Activated CD4-positive, CD25-positive, alpha-beta regulatory T cell (primary cell): ENCODE measurements at places on chromosomes 4 and X.

DNA sequence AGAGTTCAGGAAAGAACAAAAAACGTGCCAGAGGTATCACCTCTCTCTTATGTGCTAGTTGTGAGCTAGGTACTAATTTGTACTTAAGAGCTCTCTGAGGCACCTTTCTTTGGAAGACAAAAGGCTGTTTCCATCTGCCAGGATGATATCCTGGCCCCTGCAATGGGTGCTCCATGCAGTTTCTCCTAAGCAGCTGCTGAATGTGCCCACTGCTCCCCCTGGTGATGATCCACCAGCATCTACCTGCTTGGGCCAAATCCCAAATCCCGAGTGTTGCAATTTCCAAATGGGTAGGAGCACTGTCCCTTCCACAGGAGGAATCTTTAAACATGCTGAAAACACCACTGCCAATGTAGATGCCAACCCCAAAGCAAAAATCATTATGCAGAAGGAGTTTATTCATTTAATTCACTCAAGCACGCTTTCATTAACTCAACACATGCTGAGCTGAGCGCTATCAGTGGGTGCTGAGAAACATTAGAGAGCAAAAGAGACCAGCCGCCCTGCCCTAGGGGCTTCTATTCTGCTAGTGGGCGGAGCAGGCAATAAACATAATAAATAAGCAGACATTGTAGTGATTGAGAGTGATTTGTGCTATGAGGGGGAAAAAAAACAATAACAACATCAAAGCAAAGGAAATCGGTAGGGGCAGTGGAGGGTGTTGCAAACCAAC lies 69.6 kb upstream of the C4orf50 start:
- no peak for DNase-seq

GRCh38 chr4:36325499-36325898 lies 44.1 kb downstream of the DTHD1 start:
- no peak for DNase-seq

GRCh38 chr4:38242822-38243387 lies 282.7 kb downstream of the PTTG2 start:
- no peak for DNase-seq

DNA sequence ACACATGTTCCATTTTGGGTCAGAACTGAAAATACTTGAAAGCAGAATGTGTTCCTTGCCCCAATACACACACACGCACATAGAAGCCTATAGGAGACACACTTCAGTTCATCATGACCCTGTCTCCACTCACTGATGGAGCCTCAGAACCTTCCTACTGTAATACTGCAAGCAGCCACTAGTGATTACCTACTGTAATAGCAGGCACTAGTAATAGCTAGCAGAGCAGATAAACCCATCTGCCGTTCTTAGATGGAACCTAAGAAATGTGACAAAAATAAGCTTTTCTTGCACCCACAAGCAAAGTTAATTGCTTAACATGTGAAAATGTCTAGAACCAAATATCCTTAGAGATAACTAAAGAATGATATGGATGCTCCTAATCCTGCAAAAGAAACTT lies 13.6 kb downstream of the AMTN start:
- no peak for DNase-seq

DNA sequence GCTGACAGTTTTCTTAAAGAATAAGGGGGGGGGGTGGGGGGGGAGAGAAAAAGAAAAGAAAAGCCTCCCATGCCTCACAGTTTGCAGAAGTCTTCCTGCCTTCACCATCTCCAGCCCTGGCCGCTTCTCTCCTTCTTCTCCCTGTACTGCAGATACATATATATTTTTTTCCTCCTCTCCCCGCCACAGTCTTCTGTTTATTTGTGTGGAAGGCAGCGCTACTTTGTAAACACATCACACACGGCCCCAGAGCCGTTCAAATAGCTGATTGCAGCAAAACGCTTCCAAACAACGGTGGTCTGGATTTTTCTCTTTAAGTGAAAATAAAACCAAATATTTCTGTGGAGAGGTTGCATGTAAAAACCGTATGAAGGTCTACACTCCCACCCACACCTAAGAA lies 732 bp downstream of the NLGN4X start:
- no peak for DNase-seq

GRCh38 chrX:3576886-3577501 lies 136.5 kb downstream of the PRKX start:
- no peak for DNase-seq

DNA sequence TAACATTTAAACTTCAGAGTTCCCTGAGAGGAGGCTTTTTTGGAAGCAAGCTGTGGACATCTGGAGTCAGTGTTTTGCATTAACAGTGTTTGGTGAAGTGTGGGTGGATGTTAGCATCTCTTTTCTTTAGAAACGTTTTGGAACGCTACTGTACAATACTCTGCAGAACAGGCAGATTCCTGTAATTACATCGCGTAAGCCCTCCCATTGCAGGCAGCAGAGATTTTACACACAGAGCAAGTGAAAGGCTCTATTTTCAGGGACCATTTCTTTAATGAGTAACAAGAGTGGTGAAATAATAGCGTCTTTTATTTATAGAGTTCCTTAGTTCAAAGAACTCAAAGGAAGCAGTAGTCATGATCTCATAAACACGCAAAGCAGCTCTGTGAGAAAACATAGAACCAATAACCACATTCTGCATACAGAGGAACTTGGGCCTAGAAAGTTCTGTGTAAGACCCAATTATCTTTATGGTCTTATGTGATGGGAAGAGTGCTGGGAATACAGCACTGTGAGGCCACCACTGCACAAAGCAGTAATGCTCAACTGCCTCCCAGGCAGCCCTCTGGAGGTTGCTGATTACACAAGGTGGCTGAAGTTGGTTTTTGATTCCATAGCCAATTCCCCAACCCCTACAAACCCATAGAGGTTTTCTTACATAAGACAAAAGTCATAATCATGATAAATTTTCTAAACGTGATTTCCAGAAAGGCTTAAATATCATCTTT lies 298.7 kb upstream of the EPHA5 start:
- no peak for DNase-seq

GRCh38 chrX:115895678-115896329 lies 274.7 kb upstream of the AGTR2 start:
- no peak for DNase-seq

GRCh38 chr4:141826260-141826659 lies 189.9 kb downstream of the IL15 start:
- DNase-seq: no peak

DNA sequence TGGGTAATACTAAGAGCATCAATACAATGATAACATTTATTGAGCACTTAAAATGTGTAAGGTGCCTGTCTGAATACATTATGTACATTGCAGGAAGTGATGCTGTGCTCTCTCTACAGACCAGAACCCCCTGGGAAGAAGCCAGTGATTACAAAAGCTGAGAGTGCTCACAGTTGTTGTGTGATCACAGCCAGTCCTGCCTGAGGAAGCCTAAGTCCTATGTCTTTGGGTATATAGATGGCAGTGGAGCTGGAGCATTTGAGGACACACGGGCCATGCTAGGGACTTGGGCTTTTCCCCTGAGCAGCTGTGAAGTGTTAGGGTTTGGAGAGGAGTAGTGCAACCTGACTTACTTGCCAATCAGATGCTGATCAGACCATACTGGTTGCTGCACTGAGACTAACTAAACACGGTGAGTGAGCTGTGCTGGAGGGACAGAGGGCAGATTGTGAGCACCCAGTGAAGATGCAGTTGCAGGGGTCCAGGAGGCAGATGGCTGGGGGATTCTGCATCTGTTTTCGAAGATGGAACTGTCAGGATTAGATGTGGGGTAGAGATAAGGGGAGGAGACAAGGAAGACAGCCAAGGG lies 60.8 kb upstream of the TBC1D14 start:
- DNase-seq: no peak

GRCh38 chr4:73944061-73944875 lies 37.6 kb downstream of the PF4 start:
- DNase-seq: no peak

DNA sequence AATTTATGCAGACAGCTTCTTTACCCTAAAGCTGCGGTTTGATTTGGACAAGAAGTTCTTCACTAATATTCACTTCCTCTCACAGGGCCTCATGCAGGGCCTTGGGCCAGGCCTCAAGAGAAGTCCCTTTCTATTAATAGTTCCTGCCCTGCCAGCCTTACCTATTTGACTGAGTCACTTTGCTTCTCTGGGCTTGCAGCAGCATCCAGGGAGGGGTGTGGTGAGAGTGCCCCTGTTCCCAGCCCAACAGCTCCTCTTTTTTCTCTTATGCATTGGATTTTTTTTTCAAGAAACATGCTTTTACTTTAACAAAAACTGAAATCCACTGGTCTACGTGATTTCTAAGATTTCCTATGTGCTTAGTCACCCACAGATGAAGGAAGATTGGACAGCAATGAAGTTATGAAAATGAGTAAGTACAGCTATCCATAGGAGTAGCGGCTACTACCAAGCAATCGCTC lies 26.7 kb downstream of the FAM156B start:
- DNase-seq: no peak

- no peak for DNase-seq
These were observed 32.8 kb downstream of the MGARP start for GRCh38 chr4:139247241-139247640.

DNA sequence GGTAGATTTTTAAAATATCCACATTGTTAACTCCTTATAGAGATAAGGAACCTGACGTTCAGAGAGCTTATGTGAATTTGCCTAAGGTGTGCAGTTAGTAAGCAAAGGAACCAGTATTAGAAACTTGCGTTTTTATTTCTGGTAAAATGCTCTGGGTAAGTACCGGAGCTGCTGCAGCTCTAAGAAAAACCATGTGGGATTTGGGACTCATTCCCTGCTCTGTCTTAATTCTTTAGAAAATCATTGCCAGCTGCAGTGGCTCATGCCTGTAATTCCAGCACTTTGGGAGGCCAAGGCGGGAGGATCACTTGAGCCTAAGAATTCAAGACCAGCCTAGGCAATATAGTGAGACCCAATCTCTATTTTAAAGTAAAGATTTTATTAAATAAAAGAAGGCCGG lies 5.8 kb downstream of the CCKAR start:
- DNase-seq: no peak

- no peak for DNase-seq
These were observed 156.8 kb upstream of the HS3ST1 start for GRCh38 chr4:11585506-11585905.

DNA sequence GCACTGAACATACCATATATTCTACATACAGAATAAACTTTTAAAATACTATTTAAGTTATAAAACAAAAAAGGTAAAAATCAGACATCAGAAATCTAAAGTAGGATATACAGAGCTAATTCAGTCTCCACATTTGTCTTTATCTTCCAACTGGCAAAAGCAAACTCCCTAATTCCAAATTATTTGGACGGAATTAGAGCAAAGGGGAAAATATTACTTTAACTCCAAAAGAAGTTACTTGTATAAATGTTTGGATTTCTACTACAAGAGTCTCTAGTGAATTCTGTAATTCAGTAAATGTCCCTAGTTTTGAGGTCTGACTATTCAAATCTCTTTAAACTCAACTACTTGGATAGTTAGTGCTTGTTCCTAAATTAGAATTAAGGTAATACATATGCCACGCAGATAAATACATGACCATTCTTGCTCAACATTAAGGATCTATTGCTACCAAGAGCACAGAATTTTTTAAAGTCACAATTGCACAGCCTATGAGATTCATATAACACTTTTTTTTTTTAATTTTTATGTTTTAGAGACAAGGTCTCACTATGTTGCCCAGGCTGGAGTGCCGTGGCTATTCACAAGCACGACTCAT lies 7.3 kb downstream of the ZNF280C start:
- DNase-seq: no peak

GRCh38 chr4:69708211-69708610 lies 52.2 kb downstream of the SULT1B1 start:
- no peak for DNase-seq

DNA sequence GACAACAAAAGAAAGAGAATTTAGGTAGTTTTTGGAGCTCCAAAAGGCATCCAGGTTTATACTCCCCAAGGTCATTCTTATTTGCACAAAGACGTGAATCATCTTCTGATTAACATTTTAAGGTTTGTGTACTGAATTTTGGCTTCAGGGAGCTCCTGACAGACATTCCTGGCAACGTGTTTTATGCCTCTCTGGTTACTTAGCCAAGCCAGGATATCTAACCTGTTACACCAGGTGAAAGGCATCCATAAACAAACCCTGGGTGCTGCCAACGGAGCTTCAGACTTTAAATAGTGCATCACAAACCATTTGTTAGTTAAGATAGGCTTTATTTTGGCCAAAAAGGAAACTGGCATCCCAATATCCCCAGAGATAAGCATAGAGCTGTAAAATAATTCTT lies 997.3 kb downstream of the ARAP2 start:
- DNase-seq: no peak

DNA sequence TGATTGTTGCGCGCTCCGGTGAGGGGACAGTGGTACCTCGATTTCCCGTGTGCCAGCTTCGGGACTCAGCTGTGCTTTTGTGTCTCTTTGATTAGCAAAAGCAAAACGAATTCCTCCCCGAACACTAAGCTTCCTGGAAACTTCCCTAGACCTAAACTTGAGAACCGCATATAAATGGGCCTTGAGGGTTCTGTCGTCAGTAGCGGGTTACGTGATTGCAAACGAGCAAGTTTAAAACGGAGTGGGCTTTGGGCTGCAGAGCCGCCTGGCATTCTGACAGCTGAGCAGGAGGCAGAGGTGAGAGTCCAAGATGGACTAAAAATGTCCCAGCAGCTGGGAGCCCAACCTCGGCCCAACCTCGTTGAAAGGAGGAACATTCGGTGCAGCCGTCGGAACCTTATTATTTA lies 1.2 kb upstream of the TAPT1 start:
- DNase-seq: no peak

DNA sequence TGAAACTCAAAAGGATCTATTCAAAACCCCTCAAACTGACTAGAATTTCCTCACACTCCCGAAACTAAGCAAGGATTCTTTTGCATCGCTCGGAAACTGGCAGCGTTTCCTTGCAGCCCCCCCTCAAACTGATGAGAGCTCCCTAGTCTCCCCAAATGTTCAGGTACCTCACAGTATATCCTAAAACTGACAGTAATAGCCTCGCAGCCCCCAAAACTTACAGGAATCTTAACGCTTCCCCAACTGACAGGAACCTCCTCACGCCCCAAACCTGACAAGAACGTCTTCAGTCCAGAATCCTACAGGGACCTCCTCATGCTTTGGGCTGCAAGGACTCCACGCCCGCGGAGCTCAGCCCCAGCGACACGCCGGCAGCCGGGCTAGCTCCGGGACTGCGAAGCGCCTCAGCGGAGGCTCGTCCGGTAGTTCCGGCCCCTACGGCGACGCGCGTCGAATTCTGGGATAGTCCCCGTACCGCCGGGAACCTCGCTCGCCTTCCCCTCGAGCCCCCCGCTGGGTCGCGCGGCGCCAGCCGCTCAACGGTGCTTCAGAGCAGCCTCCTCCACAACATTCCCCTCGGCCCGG lies 640 bp downstream of the PHF8 start:
- DNase-seq: peak; percentile 14
